Cardiac fibroblast (primary cell): ENCODE measurements at places on chromosomes 3 and 15.
A peak's percentile ranks its signal among the peaks of the same experiment; 100 is the strongest.

DNA sequence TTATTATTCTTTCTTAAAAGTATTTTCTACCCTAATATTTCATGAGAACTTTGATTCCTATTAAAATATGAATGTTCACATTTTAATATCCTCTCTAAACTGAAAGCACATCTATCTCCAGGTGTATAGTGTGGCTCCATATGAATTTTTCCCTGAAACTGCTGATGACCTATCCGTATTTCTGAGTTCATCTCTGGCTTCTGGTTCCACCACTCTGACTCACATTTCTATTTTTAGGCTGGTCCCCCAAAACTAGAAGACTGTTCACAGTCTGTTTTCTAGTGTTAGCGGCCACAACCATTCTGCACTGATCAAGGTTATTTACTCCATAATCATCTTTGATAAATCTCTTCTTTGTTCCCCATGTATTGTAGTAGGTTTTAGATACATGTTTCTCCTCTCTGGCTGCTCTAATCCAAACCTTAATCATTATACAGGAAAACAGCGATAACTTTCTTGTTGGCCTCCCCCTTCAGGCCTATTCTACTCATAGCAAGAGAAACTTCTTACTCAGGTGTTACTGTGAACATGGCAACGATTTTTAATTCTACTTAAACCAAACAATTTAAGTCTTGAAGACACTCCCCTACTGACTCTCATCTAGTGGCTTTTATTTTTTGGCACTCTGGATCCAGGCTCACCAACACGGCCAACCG is 12.8 kb downstream of the ADPGK start:
- DNase-seq = no peak

DNA sequence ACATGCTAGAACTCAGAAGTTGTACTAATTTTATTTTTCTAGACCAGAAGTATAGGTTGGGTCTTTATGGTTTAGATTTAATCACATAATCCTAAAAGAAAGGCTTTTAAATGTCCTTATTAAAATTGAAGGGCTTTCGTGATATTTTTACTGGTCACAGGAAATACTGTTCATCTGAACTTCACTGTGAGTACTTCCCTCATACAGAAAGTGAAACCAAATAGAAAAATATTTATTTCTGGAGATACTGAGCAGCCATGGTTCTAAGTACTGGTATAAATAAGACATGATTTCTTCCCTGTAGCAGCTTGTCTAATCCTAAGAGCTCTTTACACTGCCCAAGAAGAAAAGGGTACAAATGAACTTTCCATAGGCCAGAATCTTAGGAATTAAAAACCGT is 2.0 kb downstream of the SNRK start:
- peak; percentile 50 for DNase-seq

- DNase-seq = no peak
Measured at GRCh38 chr3:132254076-132254755, 63.0 kb upstream of the ACP3 start.

DNA sequence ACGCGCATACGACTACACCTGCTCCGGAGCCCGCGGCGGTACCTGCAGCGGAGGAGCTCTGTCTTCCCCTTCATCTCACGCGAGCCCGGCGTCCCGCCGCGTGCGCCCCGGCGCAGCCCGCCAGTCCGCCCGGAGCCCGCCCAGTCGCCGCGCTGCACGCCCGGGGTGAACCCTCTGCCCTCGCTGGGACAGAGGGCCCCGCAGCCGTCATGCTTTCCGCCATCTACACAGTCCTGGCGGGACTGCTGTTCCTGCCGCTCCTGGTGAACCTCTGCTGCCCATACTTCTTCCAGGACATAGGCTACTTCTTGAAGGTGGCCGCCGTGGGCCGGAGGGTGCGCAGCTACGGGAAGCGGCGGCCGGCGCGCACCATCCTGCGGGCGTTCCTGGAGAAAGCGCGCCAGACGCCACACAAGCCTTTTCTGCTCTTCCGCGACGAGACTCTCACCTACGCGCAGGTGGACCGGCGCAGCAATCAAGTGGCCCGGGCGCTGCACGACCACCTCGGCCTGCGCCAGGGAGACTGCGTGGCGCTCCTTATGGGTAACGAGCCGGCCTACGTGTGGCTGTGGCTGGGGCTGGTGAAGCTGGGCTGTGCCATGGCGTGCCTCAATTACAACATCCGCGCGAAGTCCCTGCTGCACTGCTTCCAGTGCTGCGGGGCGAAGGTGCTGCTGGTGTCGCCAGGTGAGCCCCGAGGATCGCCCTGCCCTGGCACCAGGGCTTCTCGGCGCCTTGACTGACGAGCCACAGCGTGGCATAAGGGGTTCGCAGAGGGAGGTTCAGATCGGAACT is 420 bp downstream of the SLC27A2 start:
- peak; percentile 28 for DNase-seq

DNA sequence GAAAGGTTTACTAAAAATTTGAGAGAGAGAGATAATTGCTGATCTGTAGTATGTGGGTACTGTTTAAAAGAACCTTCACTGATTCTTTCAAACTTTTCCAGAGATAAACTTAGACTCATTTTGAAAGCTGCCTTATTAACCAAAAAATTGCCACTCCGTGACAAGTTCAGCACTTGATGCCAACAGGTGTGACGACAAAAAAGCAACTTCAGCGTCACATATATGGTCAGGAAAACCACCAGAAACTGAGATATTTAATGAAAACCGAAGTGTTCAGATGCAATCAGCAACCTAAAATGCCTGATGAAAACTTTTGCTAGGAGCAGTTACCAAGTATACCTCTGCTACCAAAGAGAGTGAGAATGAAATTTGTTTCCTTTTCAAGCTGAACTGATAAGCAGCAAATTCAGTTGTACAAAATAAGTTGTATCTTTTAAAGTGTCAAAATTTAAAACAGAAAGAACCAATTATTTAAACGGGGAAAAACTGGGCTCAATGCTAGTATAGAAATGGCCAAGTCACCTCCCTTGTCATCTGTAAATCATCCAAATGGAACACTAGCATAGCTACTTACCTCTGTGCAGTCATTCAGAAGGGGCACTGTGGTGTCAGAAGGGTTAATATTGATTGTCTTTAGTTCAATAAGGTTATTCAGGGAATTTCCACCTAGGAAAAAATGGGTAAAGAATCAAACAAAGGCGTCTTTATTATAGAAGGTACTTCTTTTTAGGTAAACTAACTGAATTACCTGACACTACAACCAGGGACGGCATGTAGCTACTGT is 91.5 kb upstream of the OCA2 start:
- DNase-seq = no peak

DNA sequence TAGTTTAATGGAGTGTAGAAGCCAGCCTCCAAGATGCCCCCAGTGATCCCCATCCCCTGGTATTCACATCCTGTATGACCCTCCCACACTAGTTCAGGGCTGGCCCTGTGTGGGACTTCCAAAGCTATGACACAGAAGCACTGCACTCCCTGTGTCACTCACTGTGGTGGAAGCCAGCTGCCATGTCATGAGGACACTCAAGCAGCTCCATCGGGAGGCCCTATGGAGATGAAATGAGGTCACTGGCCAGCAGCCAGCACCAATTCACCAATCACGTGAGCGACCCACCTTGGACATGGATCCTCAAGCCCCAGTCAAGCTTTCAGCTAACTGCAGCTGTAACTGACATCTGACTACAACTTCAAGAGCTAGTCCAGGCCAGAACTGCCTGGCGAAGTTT is 3.9 kb upstream of the ACAN start:
- DNase-seq = no peak

DNA sequence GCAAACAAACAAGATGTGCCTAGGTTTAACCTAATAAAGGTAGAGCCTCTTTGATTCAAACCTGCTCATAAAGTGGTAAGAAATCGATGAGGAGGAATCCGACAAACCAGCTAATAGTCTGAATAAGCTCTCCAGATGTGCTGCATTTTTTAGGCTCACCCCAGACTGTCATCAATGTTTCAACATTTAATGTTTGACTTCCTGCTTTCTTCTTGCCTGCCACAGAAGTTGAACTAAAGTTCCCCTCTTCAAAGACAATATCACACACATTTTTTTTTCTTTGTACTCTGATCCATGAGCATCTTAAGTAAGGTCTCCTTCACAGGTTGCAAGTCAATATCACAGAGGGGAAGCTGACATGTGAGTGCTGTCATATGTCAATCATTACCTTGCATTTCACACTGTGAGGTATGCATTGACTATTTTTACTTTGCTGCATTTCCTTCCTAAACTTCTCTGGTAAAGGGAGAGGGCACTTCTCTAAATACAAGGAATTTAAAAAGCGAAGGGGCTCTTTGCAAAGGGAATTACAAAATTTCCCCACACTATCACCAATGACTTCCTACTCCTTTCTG is 172.3 kb upstream of the MCTP2 start:
- DNase-seq = no peak

- DNase-seq = no peak
Measured at GRCh38 chr15:27846722-27847395, 252.3 kb downstream of the OCA2 start.

DNA sequence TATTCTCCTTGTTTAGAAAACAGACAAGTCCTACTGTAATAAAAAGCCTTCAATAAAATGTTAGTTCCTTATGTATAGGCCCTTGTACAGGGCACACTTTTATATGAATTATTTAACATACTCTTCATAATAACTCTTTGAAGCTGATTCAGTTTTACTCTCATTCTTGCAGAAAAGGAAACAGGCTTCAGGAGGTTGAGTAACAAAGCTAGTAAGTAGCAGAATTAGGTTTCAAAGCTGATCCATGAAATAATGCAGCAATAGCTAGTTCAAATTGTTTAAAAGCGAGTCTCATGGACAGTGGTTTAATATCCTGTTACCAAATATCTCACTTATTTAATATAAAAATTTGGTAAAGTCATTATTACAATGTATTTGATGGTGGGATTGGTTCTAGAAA is 25.0 kb downstream of the TCF12 start:
- DNase-seq = peak; percentile 31

GRCh38 chr15:70354346-70354905 is 256.7 kb upstream of the TLE3 start:
- no peak for DNase-seq

GRCh38 chr15:44804298-44805046 is 68.1 kb downstream of the TRIM69 start:
- DNase-seq = peak; percentile 62

DNA sequence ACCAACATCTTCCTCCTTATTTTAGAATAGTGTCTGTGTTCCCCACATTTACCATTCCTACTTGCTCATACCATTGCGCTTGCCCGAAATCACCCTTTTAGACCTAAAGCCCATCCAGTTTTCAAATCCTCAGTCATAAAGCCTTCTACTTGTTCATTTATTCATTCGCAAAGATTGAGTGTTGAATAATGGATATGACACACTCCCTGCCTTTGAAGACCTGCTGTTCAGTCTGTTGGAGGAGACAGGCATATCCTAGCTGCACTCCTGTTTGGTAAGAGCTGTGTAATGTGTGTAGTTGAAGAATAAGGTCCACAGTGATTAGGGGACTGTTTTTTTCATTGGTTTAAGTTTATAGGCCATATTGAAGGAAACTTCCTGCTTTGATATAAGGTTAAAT is 1.7 kb downstream of the CNOT10 start:
- DNase-seq = no peak

DNA sequence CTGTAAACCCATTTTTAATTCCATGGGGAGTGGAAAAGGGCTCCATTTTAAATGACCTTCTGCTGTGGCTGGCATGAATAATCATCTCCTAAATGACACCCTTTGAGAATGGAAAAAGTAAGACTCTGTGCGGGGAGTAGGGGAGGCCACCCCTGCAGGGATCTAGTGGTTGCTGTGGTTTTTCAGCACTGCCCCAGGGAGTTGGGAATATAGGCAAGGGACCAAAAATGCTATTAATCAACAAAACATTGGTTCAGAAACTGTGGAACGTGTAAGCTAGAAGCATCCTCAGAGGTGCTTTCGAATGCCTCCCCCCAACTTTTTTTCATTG is 30.1 kb upstream of the ADAMTS7 start:
- no peak for DNase-seq
